WERI-Rb-1 (cell line): ENCODE measurements at places on chromosomes 5 and 9.

- DNase-seq, result no peak
Measured at GRCh38 chr9:78607853-78608252, 310.9 kb downstream of the PSAT1 start.

- no peak for DNase-seq
Measured at GRCh38 chr5:142590451-142591231, 95.2 kb downstream of the FGF1 start.

DNA sequence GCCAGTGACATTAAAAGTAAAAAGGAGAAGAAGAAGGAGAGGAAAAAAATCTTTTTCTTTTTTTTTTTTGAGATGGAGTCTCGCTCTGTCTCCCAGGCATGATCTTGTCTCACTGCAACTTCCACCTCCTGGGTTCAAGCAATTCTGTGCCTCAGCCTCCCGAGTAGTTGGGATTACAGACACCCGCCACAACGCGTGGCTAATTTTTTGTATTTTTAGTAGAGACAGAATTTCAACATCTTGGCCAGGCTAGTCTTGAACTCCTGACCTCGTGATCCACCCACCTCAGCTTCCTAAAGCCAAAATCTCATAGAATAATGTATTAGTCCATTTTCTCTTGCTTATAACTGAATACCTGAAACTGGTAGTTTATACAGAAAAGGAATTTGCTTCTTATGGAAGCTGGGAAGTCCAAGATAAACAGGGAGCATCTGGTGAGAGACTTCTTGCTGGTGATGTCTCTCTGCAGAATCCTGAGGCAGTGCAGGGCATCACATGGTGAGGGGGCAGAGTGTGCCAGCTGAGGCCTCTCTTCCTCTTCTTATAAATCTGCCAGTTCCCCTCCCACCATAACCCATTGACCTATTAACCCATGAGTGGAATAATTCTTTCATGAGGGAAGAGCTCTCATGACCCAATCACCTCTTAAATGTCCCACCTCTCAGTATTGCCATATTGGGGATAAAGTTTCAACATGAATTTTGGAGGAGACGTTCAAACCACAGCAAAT, 466.3 kb downstream of the GADD45G start:
- DNase-seq, result no peak

DNA sequence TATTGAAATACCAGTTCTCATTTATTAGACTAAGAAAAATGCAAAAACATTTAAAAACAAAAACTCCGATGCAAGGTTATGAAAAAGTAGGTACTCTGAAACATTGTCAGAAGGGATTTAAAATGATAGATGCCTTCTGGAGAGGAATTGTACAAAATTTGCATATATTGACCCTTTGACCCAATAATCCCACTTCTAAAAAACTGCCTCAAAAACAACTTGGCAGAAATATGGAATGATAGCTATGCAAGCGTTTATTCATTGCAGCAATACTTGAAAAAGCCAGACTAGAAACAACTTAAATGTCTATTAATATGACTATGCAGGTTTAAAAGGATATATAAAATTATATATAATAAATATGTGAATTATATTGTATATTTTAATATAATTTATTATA, 118.4 kb downstream of the PLK2 start:
- DNase-seq, result no peak
